ENCODE measurements at places on chromosomes 5 and 9.

DNA sequence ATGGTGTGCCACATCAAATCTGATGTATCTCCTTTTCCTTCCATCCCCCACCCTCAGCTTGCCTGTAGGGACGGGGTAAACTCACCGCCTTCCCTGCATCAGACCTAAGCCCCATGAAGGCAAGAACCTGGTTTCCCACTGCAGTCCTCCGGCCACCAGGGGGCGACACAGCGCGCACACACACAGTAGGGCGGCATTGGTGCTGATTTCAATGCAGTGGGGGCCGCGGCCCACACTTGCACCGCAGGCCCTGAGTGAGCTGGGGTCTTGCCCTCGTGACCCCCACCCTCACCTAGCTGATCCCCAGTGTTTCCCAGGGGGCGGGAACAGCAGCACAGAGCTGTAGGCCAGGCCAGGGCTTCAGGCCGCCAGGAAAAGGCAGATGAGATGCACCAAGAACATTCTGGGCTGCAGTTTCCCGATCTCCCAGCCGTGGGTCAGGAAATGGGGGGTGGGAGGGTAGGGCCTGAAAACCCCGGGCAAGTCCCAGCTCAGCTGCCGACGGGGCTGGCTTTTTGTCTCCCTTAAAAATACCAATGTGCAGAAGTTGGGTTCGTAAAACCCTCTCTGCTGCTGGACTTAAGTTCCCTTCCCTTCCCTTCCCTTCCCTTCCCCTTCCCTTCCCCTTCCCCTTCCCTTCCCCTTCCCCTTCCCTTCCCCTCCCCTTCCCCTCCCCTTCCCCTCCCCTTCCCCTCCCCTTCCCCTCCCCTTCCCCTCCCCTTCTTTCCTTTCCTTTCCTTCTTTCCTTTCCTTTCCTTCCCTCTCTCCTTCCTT, 19.5 kb downstream of the FAM163B start:
- DNase-seq, result no peak

- no peak for DNase-seq
Measured at GRCh38 chr5:137122558-137122957, 376.6 kb downstream of the SPOCK1 start.

DNA sequence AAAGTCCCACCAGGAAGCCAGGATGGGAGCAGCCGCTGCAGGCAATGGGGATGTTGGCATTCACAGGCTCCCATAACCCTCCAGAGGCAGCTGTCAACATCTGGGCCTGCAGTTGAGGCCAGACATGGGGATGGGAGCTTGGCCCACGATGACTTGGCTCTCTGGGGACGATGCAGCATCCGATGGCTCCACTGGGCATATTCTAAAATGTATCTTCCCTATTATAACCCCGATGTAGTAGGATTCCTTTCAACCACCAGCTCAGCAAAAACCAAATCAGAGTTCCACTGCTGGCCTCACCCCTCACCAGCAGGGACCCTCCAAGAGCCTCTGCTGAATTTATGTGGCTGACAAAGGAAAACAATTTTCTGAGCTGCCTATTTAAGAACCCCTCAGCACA, 7.1 kb downstream of the SPRY4 start:
- DNase-seq, result no peak

GRCh38 chr5:131305138-131305689, 41.4 kb downstream of the CDC42SE2 start:
- DNase-seq, result no peak

GRCh38 chr5:31066655-31067328, 126.7 kb upstream of the CDH6 start:
- DNase-seq, result peak; percentile 22

GRCh38 chr9:17236147-17236546, 101.3 kb downstream of the CNTLN start:
- no peak for DNase-seq

- DNase-seq, result no peak
Measured at GRCh38 chr5:61311836-61312808, 19.9 kb upstream of the ZSWIM6 start.

DNA sequence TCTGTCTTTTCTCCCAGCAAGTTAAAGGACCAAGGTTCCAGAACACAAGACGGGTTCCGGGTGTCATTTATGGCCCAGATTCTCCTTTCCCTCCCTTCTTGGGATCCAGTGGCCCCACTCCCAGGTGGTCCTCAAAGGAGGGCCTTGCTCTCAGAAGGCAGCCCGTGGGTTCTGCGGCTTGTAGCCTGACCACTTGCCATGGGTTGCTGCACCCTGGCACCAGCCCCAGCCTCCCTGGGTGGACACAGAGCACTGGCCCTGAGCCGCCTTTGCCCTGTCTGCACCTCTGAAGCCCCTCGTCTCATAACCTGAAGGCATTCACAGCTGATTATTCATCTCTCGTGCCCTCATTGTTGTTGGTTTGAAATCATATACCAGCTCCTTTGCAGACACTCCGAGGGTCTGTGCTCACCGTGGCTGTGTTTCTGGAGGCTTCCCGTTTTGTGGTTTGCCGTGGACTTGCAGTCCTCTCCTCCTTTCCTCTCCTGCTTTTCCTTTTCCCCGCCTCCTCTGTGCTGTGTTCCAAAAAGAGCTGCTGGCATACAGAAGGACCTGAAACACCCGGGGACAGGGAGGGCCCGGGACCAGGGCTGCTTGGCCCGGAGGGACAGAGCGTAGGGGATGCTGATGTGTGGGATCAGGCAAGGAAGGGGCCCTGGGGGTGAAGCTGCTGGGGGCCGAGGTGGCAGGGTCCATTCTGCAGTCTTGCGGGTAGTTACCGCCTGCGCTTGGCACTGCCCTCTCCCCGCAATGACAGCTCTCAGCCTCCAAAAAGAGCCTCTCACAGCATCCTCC, 49.5 kb upstream of the FCN2 start:
- DNase-seq, result no peak

DNA sequence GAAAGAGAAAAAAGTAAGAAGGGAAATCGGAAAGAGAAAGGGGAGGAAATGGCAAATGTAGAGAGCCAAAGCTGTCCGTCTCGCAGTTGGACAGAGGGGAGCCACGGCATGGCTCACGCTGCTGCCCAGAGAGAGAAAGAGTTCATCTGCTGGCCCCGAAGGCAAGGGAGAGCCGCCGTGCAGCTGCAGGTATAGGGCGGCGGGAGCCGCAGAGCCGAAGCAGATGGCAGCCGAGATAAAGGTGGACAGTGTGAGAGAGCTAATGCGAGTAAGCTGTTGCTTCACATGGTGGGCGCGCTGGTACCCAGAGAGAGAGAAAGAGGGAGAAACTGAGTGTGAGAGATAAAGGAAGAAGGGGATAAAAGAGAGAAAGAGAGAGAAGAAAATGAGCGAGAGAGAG, 188.4 kb upstream of the PPP1R26 start:
- DNase-seq, result no peak

DNA sequence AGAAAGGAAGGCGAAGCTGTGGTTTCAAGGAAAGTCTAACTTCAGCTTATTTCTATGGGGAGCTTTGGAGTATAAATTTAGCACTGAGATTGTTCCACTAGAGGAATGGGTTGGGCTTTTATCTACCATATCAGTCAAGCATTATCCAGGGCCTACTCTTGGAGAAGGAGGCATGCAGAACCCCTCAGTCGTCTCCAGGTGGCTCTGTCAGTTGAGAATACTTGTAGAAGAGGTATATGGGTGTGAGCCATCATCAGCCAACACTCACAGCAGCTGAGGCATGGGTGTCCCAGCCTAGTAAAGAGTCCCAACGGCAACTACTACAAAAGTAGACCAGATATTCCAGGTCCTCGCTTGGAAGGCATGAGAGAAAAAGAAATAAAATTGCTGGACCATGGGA, 548.5 kb upstream of the GRAMD2B start:
- no peak for DNase-seq

GRCh38 chr9:136196404-136197083, 8.4 kb downstream of the LHX3 start:
- DNase-seq, result no peak

DNA sequence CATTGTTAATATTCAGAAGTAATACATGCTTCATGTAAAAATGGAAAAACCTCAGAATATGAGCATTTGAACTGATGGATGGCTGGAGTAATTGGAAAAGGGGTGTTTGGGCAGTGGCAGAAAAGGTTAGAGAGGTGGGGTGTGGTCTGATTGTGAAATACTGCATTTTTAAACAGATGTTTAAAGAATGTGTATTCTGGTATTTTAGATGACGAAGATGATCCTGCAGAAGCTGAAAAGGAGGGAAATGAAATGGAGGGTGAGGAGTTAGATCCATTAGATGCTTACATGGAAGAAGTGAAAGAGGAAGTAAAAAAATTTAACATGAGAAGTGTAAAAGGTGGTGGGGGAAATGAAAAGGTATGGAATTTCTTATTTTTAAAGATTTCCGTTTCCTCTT, 18.8 kb downstream of the DDX46 start:
- no peak for DNase-seq

GRCh38 chr5:23446424-23446823, 61.0 kb upstream of the PRDM9 start:
- DNase-seq, result peak; percentile 17

DNA sequence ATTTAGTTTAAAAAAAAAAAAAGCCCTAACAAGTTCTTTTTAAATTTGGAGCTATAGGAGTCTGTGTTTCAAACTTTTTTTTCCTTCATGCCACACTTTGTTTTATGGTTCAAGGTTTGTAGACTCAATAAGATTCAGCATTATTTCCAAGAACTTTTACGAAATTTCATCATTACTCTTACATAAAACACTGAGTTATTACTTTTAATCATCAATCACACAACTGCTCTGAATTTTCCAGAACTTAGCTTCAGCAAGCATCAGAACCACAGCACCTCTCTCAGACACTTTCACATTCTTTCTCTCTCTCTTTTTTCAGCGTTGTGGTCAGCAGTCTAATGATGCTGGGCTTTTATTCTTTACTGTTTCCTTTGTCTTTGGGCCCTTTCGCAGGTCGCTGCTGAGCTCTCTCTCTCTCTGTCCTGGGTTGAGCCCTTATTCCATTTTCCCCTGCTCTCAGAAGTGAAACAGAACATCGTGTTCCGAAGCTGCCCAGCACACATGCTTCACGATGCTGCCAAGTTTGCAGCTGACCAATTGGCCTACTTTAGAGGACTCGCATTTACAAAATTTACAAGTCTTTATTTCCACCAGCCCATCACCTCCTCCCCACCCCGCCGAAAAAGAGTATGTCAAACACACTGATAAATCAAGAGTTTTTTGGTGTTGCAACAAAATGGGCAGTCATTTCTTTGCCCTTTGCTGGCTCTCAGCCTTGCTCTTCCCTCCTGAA, 44.6 kb upstream of the PIK3R1 start:
- no peak for DNase-seq

DNA sequence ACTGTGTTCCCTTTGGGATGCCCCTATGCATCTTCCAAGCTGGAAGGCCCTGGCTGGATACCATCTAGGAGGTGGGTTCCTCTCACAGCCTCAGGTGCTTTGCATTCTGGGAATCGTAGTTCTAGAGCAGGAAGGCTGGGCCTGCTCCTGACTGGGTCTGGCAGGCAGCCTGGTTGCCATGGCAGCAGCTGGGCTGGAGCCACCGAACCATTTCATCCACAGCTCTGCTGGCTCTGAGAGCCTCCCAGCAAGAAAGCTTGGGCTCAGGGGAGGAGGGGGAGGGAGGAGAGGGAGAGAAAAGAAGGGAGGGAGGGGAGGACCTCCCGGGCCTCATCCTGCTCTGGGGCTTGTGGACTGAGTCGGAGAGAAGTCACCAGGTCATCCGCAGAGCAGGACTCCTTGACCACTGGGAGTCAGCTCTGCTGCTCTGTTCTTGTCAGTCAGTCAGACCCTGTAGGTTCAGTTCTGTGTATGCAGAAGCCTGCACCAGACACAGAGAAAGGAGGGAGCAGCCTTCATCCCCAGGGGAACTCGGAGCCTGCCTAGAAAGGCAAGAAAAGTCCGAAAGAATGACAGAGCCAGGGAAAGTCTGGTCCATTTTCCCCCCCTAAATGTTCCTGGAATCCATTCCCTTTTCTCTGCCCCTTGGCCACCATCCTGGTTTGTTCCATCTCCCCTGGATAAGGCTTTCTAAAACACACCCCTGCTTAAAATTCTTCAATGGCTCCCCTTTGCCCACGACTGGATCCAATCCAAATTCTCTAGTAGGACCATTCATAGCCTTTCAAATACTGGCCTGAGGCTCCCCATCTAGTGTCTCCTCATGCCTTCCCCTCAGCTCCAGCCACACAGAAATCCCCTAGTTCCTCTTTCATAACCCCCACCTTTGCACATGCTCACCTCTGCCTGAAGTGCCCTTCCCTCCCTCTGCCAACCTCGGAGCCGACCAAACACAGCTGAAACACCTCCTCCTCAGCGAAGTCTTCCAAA, 65.4 kb upstream of the ARAP3 start:
- no peak for DNase-seq

DNA sequence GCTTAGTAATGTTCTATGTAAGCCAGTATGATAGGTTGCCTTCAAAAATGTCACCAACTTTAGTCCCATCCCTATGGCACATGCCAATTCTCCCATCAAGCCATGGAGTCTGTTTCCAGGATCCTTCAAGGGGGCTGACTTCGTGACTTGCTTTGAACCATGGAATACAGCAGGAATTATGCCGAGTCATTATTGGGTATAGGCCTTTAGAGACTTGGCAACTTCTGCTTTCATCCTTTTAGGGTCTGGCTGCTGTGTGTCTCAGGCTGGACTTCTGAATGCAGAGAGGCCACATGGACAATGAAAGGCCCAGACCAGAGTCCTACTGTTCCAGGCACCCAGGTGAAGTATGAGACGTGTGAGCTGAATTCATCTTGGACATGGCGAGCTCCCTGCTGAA, 109.8 kb downstream of the DENND1A start:
- DNase-seq, result no peak

DNA sequence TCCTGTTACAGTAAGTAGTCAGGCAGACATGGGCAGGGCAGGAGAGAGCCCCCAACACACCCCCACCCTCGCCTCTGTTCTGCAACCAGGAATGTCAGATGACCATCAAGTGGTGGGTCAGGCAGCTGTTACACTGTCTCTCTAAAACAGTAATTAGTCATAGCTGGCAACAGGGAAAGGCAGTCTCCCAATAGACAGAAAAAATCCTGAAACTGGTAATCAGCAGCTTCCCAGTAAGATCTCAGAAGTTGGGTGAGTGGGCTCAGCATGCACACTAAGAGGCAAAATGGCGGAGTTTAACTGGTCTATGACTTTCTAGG, 90.2 kb downstream of the C5orf15 start:
- DNase-seq, result no peak

DNA sequence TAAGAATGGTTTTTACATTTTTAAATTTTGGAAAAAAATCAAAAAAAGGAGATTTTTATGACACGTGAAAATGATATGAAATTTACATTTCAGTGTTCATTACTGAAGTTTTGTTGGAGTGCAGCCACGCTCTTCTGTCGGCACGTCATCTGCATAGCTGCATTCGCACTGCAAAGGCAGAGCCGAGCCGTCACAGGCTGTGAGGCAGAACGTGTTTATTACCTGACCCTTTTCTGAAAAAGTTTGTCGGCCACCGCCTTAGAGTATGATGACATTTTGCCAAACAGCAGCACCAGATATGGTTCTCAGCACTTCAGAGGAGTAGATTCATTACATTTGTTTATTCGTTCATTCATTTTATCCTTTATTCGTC, 24.1 kb downstream of the HRH2 start:
- DNase-seq, result no peak
